ENCODE measurements at places on chromosomes 7 and 10. TPM values are rescaled to one million over a fixed set of nuclear protein-coding genes. Genes with fewer than 3 reads are reported as not detected.
A peak's percentile ranks its signal among the peaks of the same experiment; 100 is the strongest.

DNA sequence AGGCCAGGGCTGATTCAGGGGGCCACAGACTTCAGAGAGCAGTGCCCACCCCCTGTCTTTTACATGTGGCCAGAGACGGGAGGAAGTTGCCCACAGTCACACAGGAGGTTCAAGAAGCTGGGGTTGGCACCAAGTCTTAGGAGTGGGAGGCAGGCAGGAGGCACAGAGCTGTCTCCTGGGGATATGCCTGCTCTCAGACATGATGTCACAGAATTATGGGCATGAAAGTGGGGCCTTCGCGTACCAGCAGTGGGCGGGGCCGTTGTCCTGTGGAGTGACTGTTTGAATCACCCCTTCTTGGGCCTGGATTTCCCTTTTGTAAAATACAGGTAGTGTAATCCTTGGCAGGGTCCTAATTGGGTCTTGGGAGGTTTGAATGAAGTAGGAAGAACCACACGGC is 81.2 kb upstream of the PPIF start:
- H3K36me3 ChIP-seq, result no peaks in the 10 kb centered on the region
- no peak overlapping the region for H3K4me3 ChIP-seq
- peak overlapping the region; percentile 86 for H3K27ac ChIP-seq
- no peaks in the 10 kb centered on the region for H3K27me3 ChIP-seq

DNA sequence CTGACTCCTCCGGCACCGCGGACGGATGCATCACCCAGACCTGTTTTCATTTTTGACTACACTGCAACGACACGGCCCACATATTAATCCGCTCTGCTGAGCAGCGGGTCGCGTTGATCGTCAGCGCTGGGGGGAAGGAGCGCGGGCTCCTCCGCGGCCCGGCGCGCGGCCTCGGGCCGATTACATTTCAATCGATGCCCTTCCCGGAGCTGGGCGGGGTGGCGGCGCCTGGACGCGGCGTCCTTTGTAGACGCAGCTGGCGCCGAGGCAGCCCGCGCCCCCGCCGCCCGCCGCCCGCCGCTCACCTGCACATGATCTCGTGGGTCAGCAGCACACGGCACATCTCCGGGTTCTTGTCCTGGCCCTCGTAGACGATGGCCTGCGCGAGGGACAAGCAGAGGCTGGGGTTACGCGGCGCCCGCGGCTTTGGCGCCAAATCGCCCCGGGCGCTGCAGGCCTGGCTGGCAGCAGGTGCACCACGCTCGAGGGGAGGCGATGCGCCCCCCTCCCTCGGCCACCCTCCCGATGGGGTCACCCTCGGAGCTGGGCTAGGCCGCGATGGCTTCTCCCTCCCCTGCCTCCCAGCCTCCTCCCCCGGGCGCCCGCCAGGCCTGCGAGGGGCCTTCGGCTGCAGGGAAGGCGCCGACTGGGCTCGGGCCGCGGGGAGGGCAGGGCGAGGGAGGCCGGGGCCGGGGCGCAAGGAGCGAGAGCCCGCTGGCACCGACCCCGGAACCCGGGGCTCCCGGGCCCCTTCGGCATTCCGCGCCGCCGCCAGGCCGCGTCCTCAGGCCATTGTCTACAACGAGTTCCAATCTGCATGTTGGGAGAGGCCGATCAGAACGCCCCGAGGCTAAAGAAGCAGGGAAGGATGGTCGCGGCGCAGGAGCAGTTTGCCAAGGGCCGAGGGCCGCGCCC is 5.2 kb downstream of the EBF3 start:
- peaks cover 64% of the 10 kb centered on the region for H3K27me3 ChIP-seq
- no peak overlapping the region for H3K27ac ChIP-seq
- no peak overlapping the region for H3K4me3 ChIP-seq
- no peaks in the 10 kb centered on the region for H3K36me3 ChIP-seq
- DNase-seq, result no peak

- no peak for DNase-seq
- H3K27me3 ChIP-seq, result no peaks in the 10 kb centered on the region
- H3K4me1 ChIP-seq, result peaks cover 23% of the 10 kb centered on the region
- H3K4me3 ChIP-seq, result no peak overlapping the region
- peak overlapping the region; percentile 59 for H3K27ac ChIP-seq
These were observed 128.4 kb upstream of the RSU1 start for GRCh38 chr10:16945593-16945992.

- H3K4me3 ChIP-seq, result no peak overlapping the region
- no peaks in the 10 kb centered on the region for H3K36me3 ChIP-seq
- DNase-seq, result no peak
- H3K27ac ChIP-seq, result no peak overlapping the region
These were observed 194.8 kb downstream of the TMEM178B start for GRCh38 chr7:141268614-141269013.

DNA sequence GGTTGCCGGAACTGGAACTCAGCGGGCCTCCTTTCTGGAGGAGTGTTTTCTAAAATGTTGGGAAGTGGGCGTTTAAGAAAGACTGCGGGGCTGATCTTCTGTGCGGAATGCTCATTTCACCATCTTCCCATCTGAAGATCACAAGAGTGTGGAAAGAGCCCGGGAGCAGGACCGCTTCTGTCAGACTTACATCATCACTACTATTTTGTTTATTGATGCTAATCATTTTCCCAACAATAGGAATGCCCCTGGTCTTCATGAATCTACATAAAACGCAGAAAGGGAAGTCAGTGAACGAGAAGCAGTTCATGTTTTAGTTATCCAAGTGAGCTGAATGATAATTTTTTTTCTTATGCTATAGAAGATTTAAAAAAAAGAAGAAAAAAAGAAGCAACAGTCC is 447.8 kb upstream of the MKI67 start:
- H3K4me3 ChIP-seq, result no peak overlapping the region
- H3K36me3 ChIP-seq, result no peaks in the 10 kb centered on the region
- H3K27ac ChIP-seq, result no peak overlapping the region
- no peaks in the 10 kb centered on the region for H3K27me3 ChIP-seq

DNA sequence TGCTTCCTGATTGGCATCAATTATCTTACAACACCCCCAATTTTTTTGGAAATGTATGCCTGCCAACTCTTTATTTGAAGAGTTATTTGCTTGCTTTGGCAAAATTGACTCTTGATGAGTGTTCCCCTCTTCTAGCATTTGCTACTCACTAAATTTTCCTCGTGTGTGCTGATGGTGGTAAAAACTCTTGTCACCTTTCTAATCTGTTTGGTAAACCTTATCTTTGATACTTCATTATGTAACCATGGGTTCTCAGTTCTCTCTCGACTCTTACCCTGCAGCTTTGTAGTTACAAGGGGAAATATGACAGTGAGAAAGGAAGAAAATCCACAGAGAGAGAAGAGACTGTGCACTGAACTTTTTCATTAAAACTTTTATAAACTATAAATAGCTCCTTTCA is 102.5 kb downstream of the CDK14 start:
- H3K27ac ChIP-seq, result no peak overlapping the region
- H3K27me3 ChIP-seq, result no peaks in the 10 kb centered on the region
- H3K36me3 ChIP-seq, result no peaks in the 10 kb centered on the region
- no peak for DNase-seq
- no peaks in the 10 kb centered on the region for H3K4me1 ChIP-seq

DNA sequence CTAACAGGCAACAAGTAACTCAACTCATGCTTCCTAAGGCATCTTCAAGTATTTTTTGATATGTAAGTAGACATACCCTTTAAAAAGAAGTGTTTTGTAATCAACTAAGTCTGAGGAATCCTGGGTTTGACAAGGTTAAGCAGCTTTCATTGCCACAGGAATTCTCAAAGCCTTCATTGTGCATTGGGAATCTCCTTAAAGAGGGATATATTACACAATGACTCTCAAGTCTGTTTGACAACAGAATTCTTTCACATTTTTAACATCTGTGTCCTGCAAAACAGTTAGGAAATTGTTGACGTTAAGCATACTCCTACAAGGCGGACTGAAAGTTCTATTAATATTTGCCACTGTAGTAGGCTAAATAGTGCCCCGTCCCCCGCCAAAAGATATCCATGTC is 71.4 kb downstream of the SGMS1 start:
- H3K4me1 ChIP-seq, result no peaks in the 10 kb centered on the region
- H3K27me3 ChIP-seq, result no peaks in the 10 kb centered on the region
- H3K36me3 ChIP-seq, result no peaks in the 10 kb centered on the region
- no peak for DNase-seq
- no peak overlapping the region for H3K27ac ChIP-seq
- no peak overlapping the region for H3K4me3 ChIP-seq

GRCh38 chr10:26743841-26744240 is 46.3 kb downstream of the PDSS1 start:
- H3K27me3 ChIP-seq, result no peaks in the 10 kb centered on the region
- peaks cover 3% of the 10 kb centered on the region for H3K36me3 ChIP-seq
- H3K4me3 ChIP-seq, result no peak overlapping the region

GRCh38 chr7:157618091-157618726 is 281.4 kb downstream of the DNAJB6 start:
- H3K36me3 ChIP-seq, result no peaks in the 10 kb centered on the region
- no peak for DNase-seq
- H3K27me3 ChIP-seq, result peaks cover 4% of the 10 kb centered on the region
- no peak overlapping the region for H3K4me3 ChIP-seq
- no peaks in the 10 kb centered on the region for H3K4me1 ChIP-seq

DNA sequence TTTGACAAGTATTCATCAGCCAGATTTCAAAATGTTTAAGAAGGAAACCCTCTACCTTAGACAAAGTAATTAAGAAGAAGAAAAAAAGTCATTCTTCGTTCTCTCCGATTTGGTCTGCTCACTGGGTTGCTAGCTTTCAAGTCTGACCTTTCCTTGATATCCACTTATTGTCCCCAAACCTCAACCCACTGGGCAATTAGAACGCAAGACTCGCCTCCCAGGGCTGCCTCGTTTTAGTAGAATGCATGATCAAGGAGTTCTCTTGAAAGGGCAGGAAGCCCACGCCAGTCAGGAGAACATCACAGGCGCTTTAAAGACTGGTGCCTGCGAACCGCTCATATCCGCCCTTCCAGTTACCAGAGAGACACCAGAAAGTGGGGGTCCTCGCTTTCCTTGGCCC is 637.7 kb downstream of the PARD3 start:
- DNase-seq, result no peak
- no peak overlapping the region for H3K4me3 ChIP-seq
- H3K27ac ChIP-seq, result no peak overlapping the region
- H3K27me3 ChIP-seq, result no peaks in the 10 kb centered on the region

- H3K4me3 ChIP-seq, result no peak overlapping the region
- DNase-seq, result peak; percentile 69
- no peaks in the 10 kb centered on the region for H3K36me3 ChIP-seq
- H3K27me3 ChIP-seq, result no peaks in the 10 kb centered on the region
- H3K4me1 ChIP-seq, result no peaks in the 10 kb centered on the region
These were observed 42.6 kb upstream of the CC2D2B start for GRCh38 chr10:95864906-95865813.

GRCh38 chr10:71981015-71981875 is 17.1 kb downstream of the CHST3 start:
- no peak overlapping the region for H3K4me3 ChIP-seq
- DNase-seq, result peak; percentile 34
- H3K4me1 ChIP-seq, result peaks cover 61% of the 10 kb centered on the region
- H3K27me3 ChIP-seq, result no peaks in the 10 kb centered on the region
- H3K27ac ChIP-seq, result no peak overlapping the region

DNA sequence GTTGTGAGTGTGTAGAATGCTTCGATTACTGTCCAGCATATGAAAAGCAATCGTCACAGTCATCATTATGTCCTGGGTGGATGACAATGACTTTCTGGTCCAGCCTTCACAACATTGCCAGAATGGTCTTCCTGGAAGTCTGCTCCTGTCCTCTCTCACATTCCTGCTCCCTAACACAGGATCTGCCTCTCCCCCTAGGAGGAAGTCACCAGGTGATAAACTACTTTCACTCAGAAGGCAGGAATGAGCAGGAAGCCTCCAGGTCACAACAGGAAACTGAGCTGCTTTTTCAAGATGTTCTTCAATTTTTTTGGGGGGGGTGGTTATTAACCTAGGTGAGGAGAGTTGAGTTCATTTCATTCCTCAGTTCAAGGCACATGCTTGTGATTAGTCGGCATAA is 13.6 kb upstream of the GPNMB start:
- no peak overlapping the region for H3K27ac ChIP-seq
- no peak for DNase-seq
- H3K4me1 ChIP-seq, result no peaks in the 10 kb centered on the region
- H3K27me3 ChIP-seq, result peaks cover 6% of the 10 kb centered on the region
- H3K36me3 ChIP-seq, result no peaks in the 10 kb centered on the region
- no peak overlapping the region for H3K4me3 ChIP-seq

GRCh38 chr10:77201135-77202106 is 436.2 kb downstream of the KCNMA1 start:
- H3K27ac ChIP-seq, result no peak overlapping the region
- H3K36me3 ChIP-seq, result no peaks in the 10 kb centered on the region
- peaks cover 12% of the 10 kb centered on the region for H3K27me3 ChIP-seq
- no peak overlapping the region for H3K4me3 ChIP-seq
- H3K4me1 ChIP-seq, result peaks cover 10% of the 10 kb centered on the region
- DNase-seq, result no peak

GRCh38 chr10:102208311-102209035 is 17.6 kb upstream of the ELOVL3 start:
- no peaks in the 10 kb centered on the region for H3K4me1 ChIP-seq
- H3K27ac ChIP-seq, result no peak overlapping the region
- H3K36me3 ChIP-seq, result no peaks in the 10 kb centered on the region

DNA sequence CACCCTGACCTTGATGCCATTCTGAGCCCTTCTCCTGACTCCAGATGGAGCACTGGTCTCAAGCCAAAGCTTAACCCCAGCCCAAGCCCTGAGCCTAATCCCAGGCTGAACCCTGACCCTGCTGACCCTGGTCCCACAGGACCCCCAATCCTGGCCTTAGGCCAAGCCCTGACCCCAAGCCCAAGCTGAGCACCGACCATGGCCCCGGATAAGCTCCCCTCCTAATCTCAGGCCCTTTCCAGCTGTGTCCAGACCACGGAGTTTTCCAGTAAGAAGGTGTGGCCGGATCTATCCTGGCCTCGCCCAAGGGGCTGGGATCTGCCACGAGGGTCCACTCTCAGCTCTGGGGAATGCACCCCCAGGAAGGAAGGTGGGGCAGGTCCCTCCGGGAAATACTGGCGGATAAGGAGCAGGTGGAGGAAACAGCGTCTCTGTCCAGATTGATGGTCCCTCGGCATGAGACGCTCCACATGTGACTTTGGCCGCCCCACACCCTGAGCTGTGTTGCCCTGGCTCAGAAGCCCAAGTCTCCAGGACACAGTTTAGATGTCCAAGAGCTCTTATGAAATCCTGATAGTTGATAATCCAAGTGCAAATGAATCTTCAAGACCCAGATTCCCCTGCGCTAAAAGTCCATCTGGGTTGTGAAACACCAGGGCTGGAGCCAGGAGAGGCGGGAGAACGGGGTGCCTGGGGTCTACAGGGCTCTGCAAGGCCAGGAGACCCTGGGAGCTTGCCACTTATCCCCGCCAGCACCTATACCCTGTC is 10.4 kb downstream of the ELN start:
- no peak overlapping the region for H3K27ac ChIP-seq
- DNase-seq, result no peak
- H3K4me3 ChIP-seq, result no peak overlapping the region

- no peaks in the 10 kb centered on the region for H3K36me3 ChIP-seq
- no peak overlapping the region for H3K4me3 ChIP-seq
- H3K27ac ChIP-seq, result no peak overlapping the region
- H3K4me1 ChIP-seq, result peaks cover 47% of the 10 kb centered on the region
These were observed 11.2 kb downstream of the GPR146 start for GRCh38 chr7:1055491-1055955.

The AKR1C4 gene
- total RNA-seq, result not detected

The CACNB2 gene
- total RNA-seq, result not detected

The TMEM229A gene
- total RNA-seq, result not detected

The ST7 gene
- 22.6 TPM for total RNA-seq

Measured in endothelial cell of umbilical vein (primary cell).